Cardiac muscle cell (in vitro differentiated cells and primary cell): ENCODE measurements at places on chromosomes 11 and 22.

- no peak for DNase-seq
Observed at GRCh38 chr22:46794067-46794466, 31.6 kb downstream of the TBC1D22A start.

DNA sequence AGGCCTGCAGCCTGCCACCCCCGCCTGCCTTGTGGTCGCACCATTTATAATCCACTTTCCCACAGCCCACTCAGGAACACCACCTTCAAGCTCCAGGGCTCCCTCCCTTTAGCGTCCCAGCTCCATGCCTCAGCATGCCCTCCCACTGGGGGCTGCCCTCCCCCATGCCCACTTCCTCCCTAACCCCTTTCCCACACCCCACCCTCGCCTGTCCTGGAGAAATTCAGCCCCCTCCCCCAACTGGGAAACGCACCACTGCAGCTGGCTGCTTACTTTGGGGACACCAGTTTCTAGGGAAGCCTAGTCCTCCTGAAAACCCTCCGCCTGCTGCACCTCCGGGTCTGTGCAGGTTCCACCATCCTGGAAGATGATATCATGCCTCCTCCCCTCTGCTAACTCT, 3.4 kb upstream of the YPEL1 start:
- DNase-seq, result no peak

DNA sequence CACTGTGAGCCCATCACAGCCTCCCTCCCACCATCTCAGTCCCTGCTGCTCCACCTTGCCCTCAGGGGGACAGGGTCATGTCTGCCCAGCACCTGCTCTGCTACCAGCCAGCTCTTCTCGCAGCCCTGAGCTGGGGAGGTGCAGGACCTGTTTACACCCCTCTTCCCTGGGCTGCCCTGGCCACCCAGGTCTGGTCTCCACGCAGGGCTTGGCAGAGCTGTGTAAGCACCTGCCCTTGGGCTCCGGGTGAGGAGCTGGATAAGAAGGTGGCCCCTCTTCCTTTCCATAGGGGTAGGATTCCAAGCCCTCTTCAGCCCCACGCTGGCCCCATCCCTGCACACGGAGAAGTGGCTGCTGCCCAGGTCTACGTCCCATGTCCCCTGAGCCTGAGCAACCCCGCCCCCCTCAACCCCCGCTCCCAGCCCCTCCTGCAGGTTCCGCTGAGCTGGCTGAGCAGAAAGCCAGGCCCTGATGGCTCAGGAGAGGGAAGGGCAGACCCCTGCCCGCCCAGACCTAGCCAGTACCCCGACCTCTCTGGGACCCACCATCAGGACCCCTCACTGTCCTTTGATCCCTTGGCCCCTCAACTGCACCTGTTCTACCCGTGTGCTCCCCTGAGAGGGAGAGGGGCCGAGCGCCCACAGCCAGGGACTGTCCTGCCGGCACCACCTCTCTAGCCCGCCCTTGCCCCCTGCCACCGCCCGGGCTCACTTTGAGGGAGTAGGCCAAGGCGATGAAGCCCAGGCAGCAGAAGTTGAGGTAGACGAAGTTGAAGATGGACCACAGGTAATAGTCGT, 3.2 kb downstream of the IFITM10 start:
- DNase-seq, result no peak

GRCh38 chr11:83070044-83070701, 1.5 kb downstream of the RAB30 start:
- peak; percentile 77 for DNase-seq

DNA sequence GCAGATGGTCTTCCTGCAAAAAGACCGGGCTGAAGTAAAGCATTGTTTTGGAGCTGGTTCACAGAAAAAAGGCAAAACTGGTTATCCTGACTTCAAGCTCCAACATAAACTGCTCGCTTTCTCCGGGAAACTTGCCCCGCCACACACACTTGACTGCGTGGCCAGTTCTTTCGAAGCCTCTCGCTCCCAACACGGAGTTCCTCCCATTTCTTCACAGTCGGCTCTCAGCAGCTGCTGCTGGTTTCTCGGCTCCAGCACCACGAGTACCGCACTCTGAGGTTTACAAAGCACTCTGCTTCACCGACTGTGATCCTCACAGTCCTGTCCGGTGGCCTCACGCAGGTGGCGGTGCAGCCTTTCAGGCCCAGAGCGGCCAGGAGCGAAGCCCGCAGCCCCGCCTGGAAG, 264 bp downstream of the CHEK1 start:
- DNase-seq, result no peak

DNA sequence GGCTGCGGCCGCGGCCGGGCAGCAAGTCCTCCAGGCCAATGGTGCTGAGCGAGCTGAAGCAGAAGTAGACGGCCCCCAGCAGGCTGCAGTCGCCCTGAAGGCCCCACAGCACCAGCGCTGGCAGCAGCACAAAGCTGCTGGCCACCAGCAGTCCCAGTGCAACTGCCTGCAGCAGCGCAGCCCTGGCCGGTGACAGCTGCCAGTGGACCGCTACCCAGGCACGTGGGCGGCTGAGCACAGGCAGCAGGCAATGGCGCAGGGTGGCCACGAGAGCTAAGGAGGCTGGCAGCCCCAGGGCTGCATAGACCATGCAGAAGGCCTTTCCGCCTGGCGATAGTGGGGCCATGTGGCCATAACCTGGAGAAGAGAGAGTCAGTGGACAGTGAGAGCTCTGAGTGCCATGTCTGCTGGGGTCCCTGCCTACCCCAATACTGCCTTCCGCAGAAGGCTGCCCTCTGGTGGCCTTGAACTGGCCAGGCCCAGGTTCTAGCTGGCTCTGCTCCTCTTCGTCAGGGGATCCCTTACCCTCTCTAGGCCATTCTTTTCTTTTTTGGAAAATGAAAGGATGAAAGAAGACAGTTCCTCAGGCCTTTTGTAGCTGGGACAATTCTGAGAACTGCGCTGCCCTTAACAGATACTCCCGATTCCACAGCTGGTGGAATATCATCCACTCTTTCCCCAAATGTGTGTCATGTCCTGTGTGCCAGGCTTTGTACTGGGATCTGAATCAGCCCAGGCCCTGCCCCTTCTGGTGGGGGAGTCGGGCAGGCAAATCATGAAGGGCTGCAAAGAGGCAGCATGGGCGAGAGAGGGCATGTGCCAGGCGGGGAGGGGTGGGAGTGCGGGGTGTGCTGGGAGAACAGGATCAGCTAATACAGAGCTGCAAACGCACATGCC, 1.8 kb downstream of the KCNK7 start:
- peak; percentile 44 for DNase-seq

DNA sequence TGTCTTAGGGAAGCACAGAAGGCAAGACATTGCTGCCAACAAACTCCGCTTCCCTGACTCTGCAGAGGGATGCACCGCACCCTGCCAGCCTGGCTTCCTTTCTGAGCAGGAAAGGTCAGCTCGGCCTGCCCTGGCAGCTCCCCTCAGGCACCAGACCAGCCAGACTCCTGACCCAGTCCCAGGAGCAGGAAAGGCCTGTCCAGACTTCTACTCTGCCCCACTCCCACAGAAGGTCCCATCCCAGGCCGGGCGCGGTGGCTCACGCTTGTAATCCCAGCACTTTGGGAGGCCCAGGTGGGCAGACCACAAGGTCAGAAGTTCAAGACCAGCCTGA, 17.7 kb downstream of the ARRB1 start:
- DNase-seq, result no peak

DNA sequence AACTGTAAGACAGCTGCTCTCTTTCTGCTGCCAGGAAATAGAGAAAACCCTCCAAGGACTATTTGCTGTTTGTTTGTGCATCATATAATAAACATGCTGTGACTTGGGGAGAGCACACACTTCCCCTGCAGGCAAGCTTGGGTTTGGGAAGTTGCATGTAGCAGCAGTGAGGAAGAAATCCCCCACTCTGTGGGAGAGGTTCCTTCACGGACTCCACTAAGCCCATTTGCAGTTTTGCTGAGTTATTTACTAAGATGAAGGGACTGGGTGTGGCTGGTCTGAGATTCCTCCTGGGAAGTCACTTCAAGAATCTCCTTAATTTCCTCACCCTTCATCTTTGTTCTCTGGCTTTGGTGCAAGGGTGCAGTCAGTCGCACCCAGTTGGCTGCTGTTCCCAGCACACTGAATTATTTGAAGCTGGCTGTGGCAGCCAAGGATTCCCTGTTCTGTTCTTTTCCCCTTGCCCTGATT, 104.9 kb downstream of the ARFGAP2 start:
- DNase-seq, result no peak
